SK-N-SH (cell line): ENCODE measurements at places on chromosomes 5 and 9. TPM values are rescaled to one million over a fixed set of nuclear protein-coding genes. Genes with fewer than 3 reads are reported as not detected.

CBY3 gene
- polyA plus RNA-seq = not detected in 2 replicates

TBC1D13 gene
- polyA plus RNA-seq = 19.1 and 19.7 TPM in 2 replicates

DNA sequence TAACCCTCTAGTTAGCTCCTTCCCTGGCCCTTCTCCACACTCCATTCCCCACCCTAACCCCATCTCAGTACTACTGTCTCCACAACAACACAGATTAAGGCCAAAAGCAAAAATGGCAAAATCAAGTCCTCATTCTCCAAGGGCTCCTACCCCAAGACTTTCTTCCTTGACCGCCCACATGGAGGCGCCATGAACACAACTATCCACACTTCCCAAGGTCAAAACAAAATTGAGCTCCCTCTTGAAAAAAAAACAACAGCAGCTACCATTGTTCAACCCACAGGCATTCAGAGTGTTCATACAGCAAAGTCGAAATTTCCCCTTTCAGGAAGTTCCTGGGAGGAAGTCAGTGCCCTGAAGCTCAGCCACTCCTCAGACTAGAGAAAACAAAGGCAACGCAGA is 54.4 kb downstream of the GNAQ start:
- peak; percentile 25 for DNase-seq

GRCh38 chr9:10062629-10063395 is 550.0 kb downstream of the PTPRD start:
- DNase-seq = no peak

DNA sequence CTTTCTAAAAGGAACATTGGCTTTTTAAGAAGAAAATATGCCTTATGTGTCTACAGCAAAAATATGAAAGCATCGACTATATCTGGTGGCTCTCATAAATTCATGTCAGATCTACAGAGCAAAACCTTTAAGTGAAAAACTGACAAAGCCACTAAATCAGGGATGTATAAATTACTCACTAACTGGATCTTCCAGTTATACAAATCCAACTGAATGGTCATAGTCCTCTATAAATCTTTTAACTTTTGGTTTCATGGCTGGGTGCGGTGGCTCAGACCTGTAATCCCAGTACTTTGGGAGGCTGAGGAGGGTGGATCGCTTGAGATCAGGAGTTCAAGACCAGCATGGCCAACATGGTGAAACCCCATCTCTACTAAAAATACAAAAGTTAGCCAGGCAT is 29.2 kb upstream of the GZMA start:
- no peak for DNase-seq

DNA sequence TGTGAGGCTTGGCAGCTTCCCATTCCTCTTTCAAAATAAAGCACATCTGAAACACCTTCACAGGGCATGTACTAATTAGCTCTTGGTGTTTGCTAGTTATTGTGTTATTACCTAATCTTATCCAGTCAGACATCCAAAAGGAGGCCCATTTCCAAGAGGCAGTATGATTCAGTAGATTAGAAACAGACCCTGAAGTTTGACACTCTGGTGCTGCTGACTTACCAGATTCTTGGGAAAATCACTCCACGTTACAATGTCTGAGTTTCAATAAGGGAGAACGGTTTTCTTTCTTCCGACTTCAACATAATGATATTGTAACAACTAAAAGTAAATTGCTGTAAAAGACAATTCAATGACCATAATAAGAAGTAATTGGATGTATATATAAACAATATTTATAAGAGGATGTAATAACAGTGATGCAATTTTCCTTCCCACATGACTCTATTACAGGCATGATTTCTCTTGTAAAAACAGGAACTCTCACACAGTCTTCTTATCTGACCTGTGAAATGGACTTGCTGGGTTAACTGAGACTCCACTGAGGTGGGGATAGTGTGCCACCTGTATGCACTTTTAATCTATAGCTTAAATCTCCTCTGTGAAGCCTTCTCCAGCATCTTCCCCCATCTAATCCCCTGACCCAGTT is 181.3 kb upstream of the ELL2 start:
- DNase-seq = no peak

DNA sequence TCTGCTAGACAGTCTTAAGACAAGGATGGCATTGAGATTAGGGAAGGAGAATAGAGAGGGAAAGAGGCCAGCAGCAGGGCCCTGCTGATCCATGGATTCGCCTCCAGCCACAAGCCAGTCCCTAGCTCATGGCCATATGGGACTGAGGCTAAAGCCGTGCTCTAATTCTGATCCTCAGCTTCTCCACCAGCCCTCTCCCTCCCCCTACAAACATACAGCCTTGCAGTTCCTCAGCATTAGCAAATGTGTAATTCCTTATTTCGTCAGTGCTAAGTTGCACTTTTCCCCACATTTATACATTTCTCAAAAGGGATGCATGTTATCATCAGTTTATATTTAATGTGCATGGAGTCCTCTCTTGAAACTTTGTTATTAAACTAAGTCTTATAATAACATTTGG is 34.8 kb downstream of the ZNF462 start:
- DNase-seq = no peak
